ENCODE measurements at places on chromosomes 5 and 9. TPM values are rescaled to one million over a fixed set of nuclear protein-coding genes. Genes with fewer than 3 reads are reported as not detected.

DNA sequence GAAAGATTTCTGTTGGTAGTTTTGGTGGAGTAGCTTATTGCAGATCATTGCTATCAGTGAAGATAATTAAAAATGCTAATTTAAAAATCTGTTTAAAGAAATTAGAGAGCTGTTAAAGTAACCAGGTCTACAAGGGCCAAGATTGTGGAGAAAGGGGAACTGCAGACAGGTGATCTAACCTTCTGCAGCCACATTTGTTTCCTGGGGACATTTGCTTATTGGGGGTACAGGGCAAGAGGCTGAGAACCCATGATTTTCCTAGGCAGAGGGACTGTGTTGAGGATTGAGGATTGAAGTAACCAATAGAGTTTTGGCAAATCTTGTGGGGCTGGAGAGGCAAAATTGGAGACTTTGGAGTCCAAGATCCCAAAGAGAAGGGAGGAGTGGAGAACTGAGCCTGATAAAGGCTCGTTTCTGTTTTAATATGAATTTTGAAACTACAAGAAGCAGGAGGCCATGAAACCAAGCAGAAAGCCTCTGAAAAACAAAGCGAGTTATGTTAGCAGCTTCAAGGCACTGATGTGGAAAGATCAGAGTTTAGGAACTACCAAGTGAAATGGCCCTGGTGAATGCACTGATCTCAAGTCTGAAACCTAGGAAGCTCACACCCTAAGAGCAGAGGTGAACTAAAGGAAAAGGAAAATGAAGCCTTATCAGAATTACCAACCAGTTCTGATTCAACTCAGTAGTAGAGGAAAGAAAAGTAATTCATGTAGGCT, 219.8 kb upstream of the C9orf72 start:
- no peak for DNase-seq

NOTCH1 gene
- total RNA-seq: 33.3 TPM

GRCh38 chr5:62969409-62970120, 390.9 kb downstream of the LRRC70 start:
- no peak for DNase-seq

DIPK1B gene
- 75.7 TPM for total RNA-seq

DNA sequence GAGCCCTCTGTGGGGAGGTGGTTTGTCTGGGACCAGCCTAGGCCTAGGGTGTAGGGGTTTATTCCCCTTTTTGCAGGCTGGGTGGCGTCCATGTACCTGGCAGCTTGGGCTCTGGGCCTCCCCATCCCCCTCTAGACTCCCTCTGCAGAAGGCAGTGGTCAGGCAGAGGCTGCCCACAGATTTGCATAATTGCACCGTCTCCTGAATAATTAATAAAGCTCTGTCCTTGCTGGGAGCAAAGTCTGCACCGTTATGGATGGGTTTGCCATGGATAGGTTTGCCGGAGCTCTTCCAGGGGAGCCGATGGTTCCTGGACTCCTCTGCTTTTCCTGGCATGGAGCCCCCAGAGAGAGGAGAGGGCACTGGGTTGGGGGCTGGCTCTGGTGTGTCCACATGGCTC, 60.4 kb downstream of the DAB2IP start:
- DNase-seq: no peak

GRCh38 chr5:156328161-156328560, 1.2 kb downstream of the SGCD start:
- no peak for DNase-seq

DNA sequence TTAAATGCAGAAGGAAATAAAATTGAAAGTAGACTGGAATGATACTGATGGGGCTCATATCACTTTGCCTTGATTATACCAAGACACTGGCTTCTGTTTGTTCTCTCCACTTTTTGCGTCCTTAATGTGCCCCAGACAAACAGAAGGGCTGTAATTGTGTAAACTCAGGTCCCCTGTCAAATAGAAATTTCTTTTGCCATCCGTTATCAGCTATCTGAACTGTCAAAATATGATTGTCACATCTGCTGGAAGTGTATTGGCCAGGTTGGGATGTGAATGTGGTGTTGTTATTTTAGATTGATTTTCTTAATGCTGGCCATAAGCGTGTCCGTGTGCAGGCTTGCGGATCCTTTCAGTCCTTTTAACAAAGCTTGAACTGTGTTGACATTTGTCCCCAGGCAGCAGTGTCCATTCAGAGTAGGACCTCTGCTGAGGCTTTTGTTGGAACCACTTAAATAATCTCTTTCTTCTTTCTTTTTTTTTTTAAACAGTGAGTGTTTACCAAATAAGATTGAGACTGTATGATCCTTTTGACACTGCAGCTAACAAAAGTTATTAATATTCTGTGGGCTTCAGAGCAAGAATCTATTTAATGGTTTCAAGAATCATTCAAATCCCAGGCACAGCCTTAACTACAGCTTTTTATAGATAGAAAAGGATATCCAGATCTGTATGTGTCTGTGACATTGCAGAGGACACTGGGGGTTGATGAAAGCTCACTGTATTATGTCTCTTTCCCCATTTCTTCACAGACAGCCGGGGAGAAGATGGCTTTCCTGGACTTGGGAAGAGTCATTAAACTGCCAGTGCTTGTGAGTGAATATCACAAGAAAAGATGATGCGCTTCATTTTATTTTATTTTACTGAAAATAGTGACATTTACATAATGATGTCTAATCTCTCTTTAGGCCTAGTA, 171.7 kb downstream of the ZNF608 start:
- no peak for DNase-seq

DNA sequence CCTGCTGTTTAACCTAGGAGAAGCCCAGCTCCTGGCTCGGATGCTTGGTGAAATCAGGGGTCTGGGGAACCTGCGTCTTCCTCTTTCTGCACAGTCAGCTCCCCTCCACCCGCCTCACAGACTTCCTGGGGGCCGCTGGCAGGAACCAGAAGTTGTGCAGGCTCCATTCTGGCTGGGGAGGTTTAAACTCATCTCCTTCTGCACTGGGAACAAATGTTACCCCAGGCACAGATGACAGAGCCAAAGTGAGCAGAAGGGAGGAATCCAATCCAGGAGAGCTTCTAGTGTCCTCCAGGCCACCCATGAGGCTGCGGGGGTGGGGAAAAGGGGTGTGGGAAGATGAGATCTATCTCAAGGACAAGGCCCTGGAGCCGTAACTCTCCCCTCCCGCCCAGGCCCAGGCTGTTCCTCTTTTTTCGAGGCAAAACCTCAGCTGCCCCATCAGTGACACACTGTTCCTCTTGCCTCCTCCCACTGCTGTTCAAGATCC, 31.2 kb downstream of the KCNMB1 start:
- DNase-seq: no peak

DNA sequence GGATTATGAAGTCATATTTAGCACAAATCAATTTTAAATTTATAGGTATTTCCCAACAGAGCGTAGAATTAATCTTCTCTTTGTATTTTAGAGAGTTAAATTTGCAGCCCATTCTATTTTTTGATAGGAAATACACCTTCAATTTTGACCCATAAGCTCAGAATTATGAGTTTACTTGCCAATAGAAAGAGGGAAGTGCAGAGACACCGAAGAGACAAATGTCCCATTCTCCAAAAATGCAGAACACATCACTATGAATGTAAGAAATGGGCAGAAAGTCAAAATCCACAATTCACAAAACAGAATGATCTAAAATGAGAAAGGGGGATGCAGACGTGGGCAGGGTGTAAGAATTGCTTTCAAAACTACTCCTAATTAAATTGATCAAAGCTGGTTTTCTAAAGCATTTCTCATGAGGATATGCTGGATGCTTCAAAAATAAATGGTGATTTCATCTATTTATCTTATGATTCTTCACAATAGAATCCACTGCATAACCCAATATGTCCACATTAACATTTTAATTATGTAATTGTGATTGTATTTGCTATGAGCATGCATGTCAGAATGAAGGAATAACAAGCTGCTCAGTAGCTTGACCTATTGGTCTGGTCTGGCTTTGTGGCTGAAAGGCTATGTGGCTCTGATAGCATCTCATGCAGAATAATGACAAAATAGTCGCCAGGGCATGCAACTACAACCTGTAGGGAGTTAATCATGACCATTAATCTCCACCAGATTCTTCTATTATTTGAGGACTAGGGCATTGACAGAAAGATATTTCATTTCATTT, 550.1 kb upstream of the CDH18 start:
- DNase-seq: no peak

- peak; percentile 83 for DNase-seq
Measured at GRCh38 chr9:105244734-105245028, 230 bp downstream of the SLC44A1 start.

- DNase-seq: no peak
Measured at GRCh38 chr9:112894041-112894440, 3.4 kb upstream of the SLC46A2 start.

GRCh38 chr5:145941096-145941447, 4.7 kb downstream of the SH3RF2 start:
- DNase-seq: no peak

CMBL gene
- 5.3 TPM for total RNA-seq

DNA sequence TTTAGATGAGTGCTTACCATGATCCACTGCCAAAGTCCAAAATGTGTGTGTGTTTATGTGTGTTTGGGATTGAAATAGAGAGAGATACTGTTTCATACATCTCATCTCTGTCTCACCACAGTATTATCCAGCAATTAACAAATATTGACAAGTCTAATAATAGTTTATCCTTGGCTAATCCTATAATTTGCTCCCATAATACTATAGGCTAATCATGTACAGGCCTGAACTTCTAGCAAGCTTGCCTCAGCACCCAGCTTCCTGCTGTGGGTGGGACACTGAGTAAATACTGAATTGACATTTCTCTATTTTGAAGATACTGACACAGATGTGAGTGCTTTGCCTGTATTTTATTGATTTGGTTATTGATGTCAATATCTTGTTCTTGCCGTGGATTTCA, 35.3 kb upstream of the KCNV2 start:
- DNase-seq: no peak

C9orf153 gene
- not detected for total RNA-seq

SVEP1 gene
- total RNA-seq: 0.30 TPM

ZCCHC7 gene
- 28.6 TPM for total RNA-seq

- no peak for DNase-seq
Measured at GRCh38 chr9:16321461-16322119, 548.9 kb downstream of the BNC2 start.

EGFLAM gene
- total RNA-seq: 1.7 TPM

DNA sequence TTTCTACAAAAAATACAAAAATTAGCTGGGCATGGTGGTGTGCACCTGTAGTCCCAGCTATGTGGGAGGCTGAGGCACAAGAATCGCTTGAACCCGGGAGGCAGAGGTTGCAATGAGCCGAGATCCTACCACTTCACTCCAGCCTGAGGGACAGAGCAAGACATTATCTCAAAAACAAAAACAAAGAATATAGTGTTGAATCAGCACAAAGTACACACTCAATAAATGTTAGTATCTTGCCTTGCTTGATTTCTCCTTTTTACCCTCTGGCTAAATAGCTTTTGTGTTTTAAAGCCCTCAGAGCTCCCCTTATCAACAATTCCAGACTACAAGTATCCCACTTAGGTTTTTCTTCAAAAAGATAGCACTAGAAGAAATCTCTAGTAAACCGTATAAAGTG, 37.5 kb upstream of the CCNG1 start:
- DNase-seq: no peak

DNA sequence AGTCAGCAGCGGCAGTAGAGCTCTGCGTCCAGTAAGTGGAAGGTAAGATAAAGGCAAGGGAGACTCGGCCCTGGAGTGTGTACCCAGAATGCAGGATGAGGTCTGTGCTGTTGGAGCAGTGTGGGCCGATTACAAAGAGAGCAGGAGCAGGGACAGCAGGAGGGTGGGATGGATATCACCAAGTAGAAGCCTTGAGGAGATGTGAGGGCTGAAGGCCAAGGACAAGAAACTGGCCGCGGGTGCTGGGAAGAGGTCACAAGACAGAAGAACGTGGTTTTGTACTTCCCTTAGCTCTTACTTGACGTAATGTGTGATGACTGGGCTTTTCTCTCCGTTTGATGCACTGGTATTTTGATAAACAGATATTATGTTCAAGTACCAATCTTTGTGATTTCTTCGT, 43.7 kb downstream of the OR2V1 start:
- no peak for DNase-seq

GRCh38 chr9:5518937-5519319, 8.6 kb downstream of the PDCD1LG2 start:
- DNase-seq: no peak

DNA sequence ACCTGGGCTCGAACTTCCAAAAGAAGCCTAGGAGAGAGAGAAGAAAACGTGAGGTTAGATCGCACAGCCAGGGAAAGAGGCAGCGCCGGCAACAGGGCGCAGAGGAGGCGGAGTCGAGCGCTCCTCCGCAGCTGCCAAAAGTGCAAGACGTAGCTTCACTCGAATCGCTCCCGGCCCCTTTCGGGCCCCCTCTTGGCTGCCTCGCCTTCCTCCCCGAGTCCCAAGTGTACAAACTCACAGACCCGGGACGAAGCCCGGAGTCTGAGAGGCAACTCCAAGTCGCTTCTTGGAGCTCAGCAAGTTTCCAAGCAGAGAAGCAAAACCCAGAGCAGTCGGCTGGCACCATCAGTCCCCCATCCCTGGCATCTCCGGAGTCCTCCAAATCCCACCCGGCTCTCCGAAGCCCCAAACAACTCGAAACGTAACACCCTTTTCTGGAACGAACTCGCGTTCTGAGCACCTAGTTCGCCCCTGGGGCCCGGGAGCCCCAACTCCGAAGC, 1.2 kb downstream of the MIER3 start:
- peak; percentile 68 for DNase-seq

PPP1R26 gene
- 58.8 TPM for total RNA-seq

DNA sequence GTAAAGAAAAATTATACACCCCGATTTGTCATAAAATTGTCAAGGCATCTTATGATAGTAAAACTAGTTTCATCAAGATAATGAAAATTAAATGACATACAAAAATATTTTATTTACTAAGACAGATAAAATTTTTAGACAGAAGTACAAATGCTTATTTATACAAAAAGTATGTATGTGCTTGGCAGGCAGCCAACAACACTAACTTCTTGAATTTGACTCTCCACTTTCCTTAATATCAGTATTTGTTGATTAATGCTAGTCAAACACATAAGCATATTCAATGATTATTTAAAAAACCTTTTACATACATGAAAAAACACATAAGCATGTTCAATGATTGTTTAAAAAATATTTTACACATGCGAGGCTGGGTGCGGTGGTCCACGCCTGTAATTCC, 1079.9 kb upstream of the CDH6 start:
- no peak for DNase-seq

OR1J2 gene
- total RNA-seq: not detected

DNA sequence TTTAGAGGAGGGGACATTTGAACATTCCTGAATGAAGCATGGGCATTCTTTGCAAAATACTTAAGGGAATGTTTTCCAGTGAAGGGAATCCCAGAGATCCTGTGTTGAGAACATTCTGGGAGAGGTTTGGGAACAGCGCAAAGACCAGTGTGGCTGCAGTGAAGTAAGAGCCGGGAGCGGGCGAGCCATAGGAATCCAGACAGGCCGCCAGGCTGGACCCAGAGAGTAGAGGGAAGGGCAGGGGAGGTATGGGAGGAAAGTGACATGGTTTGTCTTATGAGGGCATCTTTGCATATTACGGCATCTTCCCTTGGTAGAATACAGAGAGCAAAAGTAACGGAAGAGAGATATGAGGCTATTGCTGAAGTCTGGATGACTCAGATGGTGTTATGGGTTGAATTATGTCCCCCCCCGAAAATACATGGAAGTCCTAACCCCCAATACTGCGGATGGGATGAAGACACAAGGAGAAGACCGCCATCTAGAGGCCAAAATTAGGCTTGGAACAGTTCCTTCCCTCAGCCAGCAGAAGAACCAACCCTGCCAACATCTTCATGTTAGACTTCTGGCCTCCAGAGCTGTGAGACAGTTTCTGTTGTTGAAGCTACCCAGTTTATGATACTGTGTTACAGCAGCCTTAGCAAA, 268.2 kb downstream of the MAST4 start:
- DNase-seq: no peak

GRCh38 chr9:3647652-3648051, 121.9 kb upstream of the RFX3 start:
- DNase-seq: no peak

GRCh38 chr5:138287246-138287645, 12.8 kb upstream of the GFRA3 start:
- no peak for DNase-seq
